ENCODE measurements at places on chromosomes 2 and 18.

GRCh38 chr18:68839701-68840100 lies 41.8 kb downstream of the CCDC102B start:
- DNase-seq: no peak

- no peak for DNase-seq
These were observed 357.9 kb upstream of the NRP2 start for GRCh38 chr2:205324355-205324754.

GRCh38 chr18:32438173-32438572 lies 32.5 kb downstream of the GAREM1 start:
- DNase-seq: no peak

DNA sequence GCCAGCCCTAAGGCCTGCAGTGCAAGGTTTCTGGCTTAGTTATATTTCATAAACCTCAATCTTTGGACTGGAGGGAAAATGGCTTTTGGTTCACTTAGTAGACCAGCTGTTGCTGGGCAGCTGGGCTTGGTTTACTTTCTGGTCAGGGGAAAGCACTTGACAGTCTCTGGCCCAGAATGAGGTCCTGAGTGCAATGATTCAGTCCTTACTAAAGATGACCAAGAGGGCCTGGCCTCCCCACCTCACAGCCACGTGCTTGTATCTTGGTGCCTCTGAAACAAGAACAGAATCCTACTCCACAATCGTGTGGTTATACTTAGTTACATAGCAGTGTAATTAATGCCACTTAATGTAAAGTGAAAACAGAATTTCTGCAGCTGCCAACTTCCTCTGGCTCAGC lies 325.5 kb upstream of the MEIS1 start:
- no peak for DNase-seq

DNA sequence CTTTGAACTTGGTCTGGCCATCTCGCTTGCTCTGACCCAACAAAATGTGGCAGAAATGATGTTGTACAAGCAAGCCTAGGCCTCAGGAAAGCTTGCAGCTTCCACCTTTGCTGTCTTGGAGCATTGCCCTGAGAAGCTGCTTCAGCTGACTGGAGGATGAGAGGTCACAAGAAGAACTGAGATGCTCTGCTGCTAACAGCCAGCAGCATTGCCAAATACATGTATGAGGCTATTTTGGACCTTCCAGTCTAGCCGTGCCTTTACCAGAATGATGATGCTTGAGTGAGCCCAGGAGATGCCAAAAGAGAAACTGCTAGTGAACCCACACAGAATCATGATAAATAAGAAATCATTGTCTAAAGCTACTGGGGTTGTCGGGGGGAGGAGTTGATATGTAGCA lies 13.2 kb upstream of the ITGAV start:
- DNase-seq: no peak

DNA sequence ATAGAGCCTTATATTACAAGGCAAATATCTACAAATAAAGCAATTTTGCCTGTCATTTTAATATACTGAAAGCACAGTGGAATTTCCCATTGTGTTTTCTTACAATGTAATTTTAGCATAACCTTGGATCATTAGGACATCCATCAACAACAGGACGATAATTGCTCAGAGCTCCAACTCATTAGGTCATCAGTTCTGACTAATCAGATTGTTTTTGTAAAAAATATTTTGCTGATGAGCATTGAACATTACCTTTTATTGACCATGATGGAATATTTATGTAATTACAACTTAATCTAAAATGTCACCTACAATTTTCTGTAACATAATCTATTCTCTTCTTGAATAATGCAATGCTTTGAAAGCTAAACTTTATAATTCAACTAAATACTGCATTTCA lies 215.3 kb upstream of the DSEL start:
- no peak for DNase-seq

DNA sequence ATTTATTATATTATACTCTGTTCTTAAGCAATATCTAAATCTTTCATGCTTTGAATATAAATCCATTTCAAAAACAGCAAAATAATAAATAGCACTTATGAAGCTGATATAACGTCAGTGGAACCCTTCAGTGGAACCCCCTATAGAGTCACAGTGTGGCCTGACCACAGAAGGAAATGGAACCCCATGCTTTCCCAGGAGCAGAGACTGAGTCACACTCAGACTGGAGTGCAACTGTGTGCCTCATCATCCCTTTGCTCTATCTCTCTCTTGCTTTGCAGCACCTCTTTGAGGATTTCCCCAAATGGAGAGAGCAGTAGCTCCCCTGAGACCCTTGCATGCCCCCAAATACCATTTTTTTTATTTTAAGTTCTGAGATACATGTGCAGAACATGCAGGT lies 13.1 kb downstream of the NXPH2 start:
- no peak for DNase-seq

- no peak for DNase-seq
These were observed 163.8 kb downstream of the WDPCP start for GRCh38 chr2:63424329-63425078.

DNA sequence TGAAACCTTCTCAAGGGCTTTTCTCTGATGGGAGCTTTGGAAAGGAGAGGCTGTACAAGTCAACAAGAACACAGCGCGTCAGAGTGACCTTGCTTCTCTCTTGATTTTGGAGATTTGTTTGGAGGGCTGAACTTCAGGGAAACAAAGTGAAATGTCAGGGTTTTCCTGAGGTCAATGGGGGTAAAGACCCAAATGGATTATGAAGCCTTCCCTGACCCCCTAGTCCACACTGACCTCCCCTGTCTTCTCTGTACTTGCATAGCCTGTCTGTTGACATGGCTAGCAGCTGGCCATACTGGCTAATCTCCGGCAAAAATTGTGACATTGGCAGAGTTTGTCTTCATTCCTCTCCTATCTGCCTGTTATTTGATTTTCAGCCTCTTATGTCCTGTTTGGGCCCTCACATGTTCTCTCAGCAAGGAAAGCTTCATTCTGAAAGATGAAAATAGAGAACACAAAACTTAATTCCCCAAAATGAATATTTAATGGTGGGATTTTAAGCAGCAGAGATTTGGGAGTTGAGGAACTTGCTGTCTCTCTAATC lies 149.3 kb upstream of the HAAO start:
- no peak for DNase-seq

GRCh38 chr2:44947028-44947375 lies 5.5 kb downstream of the SIX3 start:
- DNase-seq: no peak

GRCh38 chr2:36964496-36965058 lies 1.8 kb downstream of the STRN start:
- DNase-seq: no peak

- peak; percentile 47 for DNase-seq
These were observed at the start of gene DSC2 for GRCh38 chr18:31102025-31102684. DSC2 (minus strand) TSS chr18:31102421; CDS start chr18:31101971, 450 bp downstream.

DNA sequence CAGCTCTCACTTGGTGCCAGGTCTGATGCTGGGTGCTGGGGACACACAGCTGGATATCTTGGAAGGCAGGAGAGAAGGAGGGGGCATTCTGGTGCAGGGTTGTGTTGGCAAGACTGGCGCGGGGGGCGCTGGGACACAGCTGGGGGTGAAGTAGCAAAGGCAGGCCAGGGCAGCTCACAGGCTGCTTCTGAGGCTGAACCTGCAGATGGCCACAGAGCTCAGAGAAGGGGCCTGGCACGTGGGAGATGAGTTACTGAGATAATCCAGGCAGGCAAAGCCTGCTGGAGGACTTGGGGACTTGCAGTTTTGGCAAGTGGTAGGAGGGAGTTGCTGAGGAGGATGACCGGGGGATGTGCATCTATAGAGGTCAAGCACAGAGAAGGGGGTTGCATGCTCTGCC lies 16.2 kb upstream of the DGKD start:
- no peak for DNase-seq

GRCh38 chr2:228247335-228247734 lies 65.8 kb upstream of the SPHKAP start:
- DNase-seq: no peak

- no peak for DNase-seq
These were observed 1.7 kb upstream of the FZD5 start for GRCh38 chr2:207771421-207771820.

DNA sequence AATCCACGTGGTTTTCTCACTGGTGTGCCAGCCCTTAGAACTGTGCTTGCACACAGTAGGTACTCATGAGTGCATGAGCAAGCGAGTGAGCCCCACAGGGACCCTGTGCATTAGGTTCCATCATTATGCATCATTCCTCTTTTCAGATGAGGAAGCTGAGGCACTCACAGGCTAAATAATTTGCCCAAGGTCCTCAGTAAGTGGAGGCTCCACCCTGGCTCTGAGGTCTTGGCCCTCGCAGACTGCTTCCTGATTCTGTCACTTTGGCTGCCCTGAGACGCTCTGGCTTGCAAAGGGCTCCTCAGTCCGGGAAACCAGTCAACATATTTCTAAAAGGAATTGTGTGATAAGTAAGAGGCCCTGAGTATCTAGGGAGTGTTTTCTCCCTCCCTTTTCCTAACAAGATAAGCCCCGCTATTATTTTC lies 71.7 kb downstream of the IL1R2 start:
- no peak for DNase-seq

GRCh38 chr18:49247781-49248180 lies 212.7 kb downstream of the DYM start:
- no peak for DNase-seq

- DNase-seq: no peak
These were observed 79.0 kb upstream of the WDR75 start for GRCh38 chr2:189362283-189362682.

GRCh38 chr2:175931805-175932204 lies 70.3 kb downstream of the LNPK start:
- no peak for DNase-seq

DNA sequence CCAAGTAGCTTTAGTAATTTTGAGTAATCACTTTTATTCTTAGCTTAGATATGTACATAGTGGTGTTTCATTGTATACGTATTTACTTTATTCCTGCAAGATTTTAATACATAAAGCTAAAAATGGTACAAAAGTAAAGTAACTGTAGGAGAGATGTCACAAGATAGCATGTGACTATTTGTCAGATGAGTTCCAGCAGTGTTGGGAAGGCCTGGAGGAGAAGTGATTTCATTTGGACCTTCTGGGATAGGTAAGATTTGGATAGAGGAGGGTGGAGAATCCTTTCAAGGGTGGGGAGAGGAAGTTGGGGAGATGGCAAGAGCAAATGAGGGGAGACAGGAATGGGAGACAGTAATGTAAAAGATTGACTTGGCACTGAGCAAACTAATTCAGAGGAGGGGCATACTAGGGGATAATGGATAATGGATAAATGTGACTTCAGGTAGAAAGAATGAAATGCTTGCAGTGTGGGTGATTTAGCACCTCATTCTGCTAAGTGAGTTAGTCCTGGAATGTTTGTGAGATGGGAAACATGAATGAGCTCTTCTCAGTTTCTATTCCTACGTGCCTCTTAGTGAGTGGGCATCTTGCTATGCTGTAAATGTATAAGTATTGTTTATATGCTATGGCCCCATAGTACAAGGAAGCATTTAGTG lies 10.5 kb downstream of the WDR43 start:
- DNase-seq: no peak

- no peak for DNase-seq
These were observed 767.0 kb downstream of the PLCL1 start for GRCh38 chr2:198571393-198571792.

GRCh38 chr2:24543252-24543651 lies 52.2 kb downstream of the NCOA1 start:
- no peak for DNase-seq

GRCh38 chr18:79853303-79853992 lies 55.7 kb downstream of the KCNG2 start:
- DNase-seq: no peak

DNA sequence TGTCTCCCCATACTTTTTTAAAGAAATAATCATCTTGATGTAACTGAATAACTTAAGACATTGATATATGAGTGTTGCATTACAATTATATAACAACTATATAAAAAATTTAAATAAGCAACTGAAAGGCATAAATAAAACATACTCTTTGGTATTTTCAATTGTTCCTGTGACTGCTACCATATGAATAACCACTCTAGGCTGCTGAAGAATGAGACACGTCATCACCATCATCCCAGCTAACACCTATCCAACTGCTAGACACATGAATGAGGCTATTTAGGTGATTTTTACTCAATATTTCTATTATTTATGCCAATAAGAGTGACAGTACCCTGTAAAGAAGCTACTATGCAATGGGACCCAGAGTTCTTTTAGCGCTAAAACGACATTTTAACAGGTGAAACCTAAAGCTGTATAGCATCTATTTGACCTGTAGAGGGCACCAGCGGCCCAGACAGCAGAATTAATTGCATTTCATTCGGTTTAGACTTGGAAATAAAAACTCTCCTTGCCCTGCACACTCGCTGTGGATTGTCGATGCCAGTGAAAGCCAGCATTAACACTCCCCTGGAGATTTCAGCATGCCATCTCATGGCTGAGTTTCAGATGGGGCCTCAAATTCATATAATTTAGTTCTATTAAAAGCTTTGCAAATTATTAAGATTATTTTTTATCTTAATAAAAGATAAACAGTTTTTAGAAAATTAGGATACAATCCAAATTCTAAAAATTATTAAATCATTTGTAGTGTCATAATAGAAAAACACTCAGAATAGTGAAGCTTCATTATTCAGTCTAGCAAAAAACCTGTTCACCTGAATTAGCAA lies 89.4 kb upstream of the MAP2 start:
- no peak for DNase-seq

DNA sequence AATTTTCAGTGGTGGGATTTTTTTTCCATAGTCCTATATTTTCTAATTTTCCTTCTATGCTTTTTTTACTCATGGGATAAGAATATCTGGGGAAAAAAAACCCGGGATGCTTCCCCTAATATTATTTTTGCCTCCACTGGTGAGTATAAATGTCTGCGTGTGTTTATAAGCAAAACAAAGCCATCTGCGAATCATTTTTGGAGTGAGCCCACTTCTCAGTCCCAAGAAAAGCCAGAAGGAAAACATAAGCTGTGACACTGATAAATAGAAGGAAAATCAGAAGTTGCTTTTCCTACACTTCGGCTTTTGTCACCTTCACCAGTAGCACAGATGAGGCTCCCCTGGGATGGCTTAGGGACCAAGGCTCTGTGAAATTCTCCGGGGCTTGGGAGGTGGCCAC lies 134.7 kb upstream of the PID1 start:
- DNase-seq: no peak

DNA sequence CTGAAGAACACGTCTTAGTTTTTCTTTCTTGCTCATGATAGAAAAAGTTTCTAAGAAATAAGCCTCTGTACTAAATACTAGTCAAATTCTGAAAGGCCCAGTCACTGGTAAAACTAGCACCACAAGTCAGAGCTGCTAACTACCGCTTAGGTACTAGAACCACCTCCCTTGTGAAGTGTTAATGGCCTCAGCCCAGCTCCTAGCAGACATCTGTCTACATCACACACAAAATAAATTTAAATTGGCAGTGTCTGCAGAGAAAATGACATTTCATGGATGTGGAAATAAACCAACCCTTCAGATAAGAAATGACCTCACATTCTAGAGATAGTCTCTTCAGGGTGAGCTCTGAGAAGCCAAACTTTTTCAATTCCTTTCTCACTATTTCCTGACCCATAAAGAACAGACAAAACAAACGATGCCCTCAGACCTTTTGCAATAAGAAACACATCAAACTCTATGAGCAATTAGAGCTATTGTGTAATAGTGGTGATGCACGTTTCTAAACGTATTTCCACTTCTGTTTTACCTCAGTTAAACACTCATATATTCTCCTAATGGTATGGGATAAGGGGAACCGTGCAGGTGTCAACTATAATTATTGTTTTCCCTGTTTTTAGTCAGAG lies 70.3 kb upstream of the DSG1 start:
- no peak for DNase-seq

- no peak for DNase-seq
These were observed 155.6 kb downstream of the FSIP2 start for GRCh38 chr2:185894223-185894622.

- DNase-seq: no peak
These were observed 42.3 kb downstream of the CRIM1 start for GRCh38 chr2:36397728-36398413.

Measured in breast epithelium (tissue), 4 donors.